NCI-H2171 (cell line): ENCODE measurements at places on chromosomes 3 and 15.

DNA sequence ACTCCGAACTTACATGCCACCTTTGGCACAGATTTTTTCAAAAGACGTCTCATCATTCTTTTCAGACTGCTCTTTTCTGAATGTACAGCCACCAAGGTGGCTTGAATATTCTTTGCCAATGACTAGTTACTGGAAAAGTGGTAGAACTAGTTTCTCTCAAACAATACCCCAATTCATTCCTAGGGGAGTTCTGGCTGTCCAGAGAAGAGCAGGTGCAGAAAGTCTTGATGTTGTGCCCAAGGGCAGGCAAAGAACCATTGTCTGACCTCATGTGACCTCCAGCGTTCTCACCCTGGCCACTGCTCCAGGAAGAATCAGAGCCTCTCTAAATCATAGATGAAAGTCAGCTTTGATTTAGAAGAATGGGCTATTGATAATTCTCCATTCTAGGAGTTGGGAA lies 5.5 kb downstream of the LMOD3 start:
- no peak for DNase-seq

GRCh38 chr3:189652042-189652441 lies 20.9 kb downstream of the TP63 start:
- no peak for DNase-seq

GRCh38 chr3:174937478-174937877 lies 78.3 kb downstream of the NAALADL2 start:
- DNase-seq: no peak

- DNase-seq: no peak
These were observed 11.8 kb downstream of the CYFIP1 start for GRCh38 chr15:22968366-22968765.

DNA sequence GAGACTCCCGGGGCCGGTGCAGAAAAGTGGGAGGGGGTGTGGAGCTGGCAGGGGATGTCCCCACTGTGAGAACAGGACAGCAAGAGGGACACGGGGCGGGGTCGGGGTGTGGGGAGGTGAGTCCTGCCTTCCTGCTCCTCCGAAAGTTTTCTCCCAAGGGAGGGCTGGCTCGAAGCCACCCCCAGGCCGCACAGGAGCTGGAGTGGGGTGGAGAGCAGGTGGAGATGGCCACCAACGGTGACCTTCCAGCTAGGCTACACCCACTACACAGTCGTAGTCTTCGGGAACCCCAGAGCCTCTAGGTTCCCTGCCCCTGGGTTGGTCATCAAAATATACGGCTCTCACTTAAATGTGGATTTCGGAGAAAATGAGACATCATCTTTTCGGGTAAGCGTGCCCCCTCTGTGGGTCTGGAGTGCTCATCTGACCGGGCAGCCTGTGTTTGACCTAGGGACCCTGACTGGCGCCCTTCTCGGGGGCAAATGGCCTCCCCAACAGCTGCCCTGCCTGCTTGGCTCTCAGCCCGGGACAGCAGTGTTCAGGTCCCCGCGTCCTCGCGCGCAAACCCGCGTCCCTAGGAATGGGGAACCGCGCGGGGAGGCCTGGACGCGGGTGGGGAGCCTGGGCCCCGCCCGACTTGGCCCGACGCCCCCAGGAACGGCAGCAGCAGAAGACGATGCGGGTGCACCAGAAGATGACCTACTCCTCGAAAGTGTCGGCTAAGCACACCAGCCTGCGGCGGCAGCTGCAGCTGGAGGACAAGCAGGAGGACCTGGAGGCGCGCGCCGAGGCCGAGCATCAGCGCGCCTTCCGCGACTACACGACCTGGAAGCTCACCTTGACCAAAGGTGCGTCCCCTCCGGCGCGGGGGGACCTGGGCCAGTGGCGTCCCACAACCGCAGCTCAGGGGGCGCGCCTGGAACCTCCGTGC lies 21.2 kb downstream of the CFAP100 start:
- no peak for DNase-seq

DNA sequence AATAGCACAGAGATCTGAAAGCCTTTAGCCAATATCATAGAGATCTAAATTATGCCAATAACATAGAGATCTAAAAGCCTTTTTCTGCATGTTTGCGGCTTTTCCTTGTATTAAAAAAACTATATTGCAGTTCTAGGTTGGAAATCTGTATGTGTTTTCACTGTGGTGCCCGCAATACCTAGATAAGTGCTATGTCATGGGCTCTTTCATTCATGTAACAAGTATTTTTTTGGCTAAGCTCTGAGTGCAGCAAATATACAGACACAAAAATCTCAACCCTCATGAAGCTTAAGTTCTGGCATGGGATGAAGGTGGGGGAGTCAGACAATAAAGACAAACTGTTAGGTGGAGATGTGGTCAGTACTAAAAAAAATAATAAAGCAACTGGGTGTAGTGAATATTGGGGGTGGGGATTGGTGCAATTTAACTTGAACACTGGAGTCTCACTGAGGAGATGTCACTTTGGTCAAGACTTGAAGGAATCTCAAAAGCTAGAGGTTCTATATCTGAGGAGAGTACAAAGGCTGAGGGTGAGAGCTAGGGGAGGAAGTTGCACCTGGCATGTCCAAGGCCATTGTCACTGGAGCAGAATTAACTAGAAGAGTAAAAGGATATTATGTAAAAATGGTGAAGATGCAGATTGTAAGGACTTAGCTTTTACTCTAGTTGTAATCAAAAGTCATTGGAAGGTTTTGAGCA lies 973 bp downstream of the BUB1B start:
- no peak for DNase-seq

DNA sequence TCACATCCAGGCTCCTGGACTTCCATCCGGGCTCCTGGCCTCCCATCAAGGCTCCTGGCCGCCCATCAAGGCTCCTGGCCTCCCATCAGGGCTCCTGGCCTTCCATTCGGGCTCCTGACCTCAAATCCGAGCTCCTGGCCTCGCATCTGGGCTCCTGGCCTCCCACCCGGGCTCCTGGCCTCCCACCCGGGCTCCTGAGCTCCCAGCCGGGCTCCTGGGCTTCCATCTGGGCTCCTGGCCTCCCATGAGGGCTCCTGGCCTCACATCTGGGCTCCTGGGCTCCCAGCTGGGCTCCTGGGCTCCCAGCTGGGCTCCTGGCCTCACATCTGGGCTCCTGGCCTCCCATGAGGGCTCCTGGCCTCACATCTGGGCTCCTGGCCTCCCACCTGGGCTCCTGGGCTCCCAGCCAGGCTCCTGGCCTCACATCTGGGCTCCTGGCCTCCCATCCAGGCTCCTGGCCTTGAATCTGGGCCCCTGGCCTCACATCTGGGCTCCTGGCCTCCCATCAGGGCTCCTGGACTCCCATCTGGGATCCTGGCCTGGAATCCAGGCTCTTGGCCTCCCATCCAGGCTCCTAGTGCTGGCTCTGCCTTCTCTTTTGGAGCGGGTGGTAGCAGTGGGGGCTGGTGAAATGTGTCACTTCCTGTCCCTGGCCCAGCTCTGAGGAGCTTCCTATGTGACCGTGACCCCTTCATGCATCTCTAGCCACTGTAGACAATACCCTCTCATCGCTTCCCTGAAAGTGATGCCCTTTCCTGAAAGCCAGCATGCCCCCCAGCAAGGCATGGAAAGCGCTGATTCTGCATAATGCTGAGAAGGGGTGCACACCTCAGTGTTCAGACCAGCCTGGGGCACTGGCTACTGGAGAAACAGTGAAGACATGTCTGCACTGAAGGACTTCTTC lies 62.7 kb upstream of the BLM start:
- no peak for DNase-seq

- DNase-seq: peak; percentile 72
These were observed 31.1 kb downstream of the CYFIP1 start for GRCh38 chr15:22949074-22949547.

GRCh38 chr3:28050885-28051284 lies 190.5 kb upstream of the CMC1 start:
- DNase-seq: no peak
